ENCODE measurements at places on chromosomes 7 and 10.

- H3K4me1 ChIP-seq = peaks cover 7% of the 10 kb centered on the region
- no peak overlapping the region for H3K27ac ChIP-seq
- H3K36me3 ChIP-seq = no peaks in the 10 kb centered on the region
- no peak for DNase-seq
These were observed 16.2 kb upstream of the DNAJB6 start for GRCh38 chr7:157320608-157320980.

- no peaks in the 10 kb centered on the region for H3K4me1 ChIP-seq
- no peaks in the 10 kb centered on the region for H3K36me3 ChIP-seq
- DNase-seq = no peak
- no peak overlapping the region for H3K27ac ChIP-seq
- no peak overlapping the region for H3K4me3 ChIP-seq
- H3K27me3 ChIP-seq = peaks cover 4% of the 10 kb centered on the region
These were observed 40.8 kb upstream of the HECW1 start for GRCh38 chr7:43071604-43072003.

- H3K4me3 ChIP-seq = no peak overlapping the region
- H3K4me1 ChIP-seq = no peaks in the 10 kb centered on the region
- no peaks in the 10 kb centered on the region for H3K27me3 ChIP-seq
- H3K27ac ChIP-seq = no peak overlapping the region
These were observed 28.4 kb upstream of the VWDE start for GRCh38 chr7:12431886-12432556.

GRCh38 chr7:128794020-128794419, 2.3 kb downstream of the CCDC136 start:
- no peak for DNase-seq
- no peaks in the 10 kb centered on the region for H3K27me3 ChIP-seq
- H3K4me3 ChIP-seq = no peak overlapping the region
- no peak overlapping the region for H3K27ac ChIP-seq

DNA sequence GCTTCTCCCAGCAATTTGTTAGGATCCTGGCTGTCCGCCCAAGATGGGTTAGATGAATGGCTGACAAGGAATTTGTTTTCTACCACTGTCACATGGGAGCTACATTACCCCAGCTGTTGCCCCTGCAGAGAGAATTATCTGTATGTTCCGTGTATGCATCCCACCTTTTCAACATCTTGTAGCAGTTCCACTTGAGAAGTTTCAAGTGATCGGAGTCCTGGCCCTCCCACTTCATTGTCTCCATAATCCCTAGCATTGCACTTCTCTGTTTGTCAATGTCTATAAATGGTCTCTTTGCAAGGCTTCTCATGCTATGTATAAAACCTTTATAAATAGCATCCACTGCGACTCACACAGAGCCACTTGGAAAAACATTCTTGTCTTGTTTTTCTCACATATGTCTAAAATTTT, 972.5 kb downstream of the CNTNAP2 start:
- no peak overlapping the region for H3K4me3 ChIP-seq
- H3K36me3 ChIP-seq = no peaks in the 10 kb centered on the region
- DNase-seq = no peak
- H3K27me3 ChIP-seq = no peaks in the 10 kb centered on the region
- no peaks in the 10 kb centered on the region for H3K4me1 ChIP-seq
- no peak overlapping the region for H3K27ac ChIP-seq

DNA sequence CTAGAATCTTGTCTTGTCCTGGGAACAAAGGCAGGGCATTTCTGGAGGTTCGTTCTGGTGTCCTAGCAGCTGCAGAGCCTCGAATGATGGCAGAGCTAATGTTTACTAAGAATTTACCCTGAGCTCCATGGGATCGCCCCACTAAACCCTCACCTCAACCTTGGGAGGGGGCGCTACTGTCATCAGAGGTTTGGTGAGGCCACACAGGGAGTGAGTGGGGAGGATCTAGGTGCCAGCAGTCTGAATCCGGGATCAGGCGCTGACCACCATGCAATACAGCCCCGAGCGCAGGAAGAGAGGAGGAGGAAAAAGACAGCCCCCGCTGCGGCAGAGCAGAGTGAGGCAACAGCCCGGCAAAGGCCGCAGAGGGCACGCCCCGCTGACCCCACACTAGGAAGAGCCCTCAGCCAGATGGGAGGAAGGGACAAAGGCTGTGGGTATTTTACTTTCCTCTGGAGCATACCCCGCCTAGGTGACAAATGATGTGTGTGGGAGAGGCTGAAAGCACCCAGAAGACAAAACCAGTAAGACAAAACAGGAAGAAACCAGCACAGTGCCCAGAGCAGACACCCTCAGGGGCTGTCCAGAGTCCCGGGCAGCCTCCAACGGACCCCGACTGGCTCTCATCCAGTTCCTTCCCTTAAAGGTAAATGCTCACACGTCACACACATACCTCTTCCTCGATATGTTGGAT, 103.5 kb downstream of the FAM53B start:
- no peaks in the 10 kb centered on the region for H3K36me3 ChIP-seq
- no peak overlapping the region for H3K4me3 ChIP-seq
- H3K27me3 ChIP-seq = no peaks in the 10 kb centered on the region
- DNase-seq = no peak
- peaks cover 41% of the 10 kb centered on the region for H3K4me1 ChIP-seq

DNA sequence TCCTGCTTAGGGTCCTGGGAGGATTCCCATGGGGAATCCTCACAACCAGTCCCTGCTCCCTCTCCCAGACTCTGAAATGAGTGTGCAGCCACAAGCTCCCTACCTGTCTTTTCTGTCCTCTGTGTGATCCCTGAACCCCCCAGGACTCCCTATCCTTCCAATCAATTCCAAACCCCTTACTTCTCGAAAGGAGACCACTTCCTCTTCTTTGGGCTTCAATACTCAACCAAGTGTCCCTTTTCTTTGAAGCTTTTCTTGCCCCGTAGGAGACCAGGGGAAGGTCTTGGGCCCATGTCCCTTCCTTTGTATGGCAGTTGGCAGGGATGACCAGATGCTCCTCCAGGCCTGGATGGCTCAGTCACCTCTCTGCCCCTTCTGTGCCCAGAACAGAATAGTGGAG, 1.7 kb downstream of the AEBP1 start:
- H3K27me3 ChIP-seq = no peaks in the 10 kb centered on the region
- H3K4me1 ChIP-seq = peaks cover 3% of the 10 kb centered on the region
- H3K27ac ChIP-seq = peak overlapping the region; percentile 91

GRCh38 chr7:16745645-16746044, 7.9 kb upstream of the TSPAN13 start:
- no peak for DNase-seq
- H3K4me1 ChIP-seq = peaks cover 46% of the 10 kb centered on the region
- H3K27ac ChIP-seq = no peak overlapping the region
- H3K4me3 ChIP-seq = no peak overlapping the region
- no peaks in the 10 kb centered on the region for H3K36me3 ChIP-seq

GRCh38 chr10:6583447-6583846, 3.4 kb upstream of the PRKCQ start:
- H3K27ac ChIP-seq = no peak overlapping the region
- DNase-seq = no peak
- peaks cover 8% of the 10 kb centered on the region for H3K4me1 ChIP-seq
- H3K36me3 ChIP-seq = no peaks in the 10 kb centered on the region
- H3K4me3 ChIP-seq = no peak overlapping the region
- peaks cover 28% of the 10 kb centered on the region for H3K27me3 ChIP-seq

DNA sequence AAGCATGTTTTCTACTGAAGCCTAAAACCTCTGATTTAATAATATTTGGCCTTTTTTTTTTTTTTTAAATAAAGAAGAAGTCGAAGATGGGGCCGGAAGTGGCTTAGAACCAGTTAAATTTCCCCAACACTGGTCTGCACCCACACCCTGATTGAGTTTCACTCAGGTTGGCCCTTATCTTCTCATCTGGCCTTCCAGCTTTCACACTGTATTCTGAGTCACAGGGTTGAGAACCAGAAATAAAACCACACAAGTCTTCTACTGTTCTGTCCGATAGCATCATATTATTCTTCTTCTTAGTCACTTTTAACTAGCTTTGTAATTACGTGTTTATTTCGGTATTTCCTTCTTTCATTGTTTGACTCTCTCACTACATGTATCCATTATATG, 9.9 kb downstream of the ZNF365 start:
- peak overlapping the region; percentile 16 for H3K27ac ChIP-seq
- no peaks in the 10 kb centered on the region for H3K4me1 ChIP-seq
- H3K4me3 ChIP-seq = no peak overlapping the region
- H3K27me3 ChIP-seq = no peaks in the 10 kb centered on the region
- H3K36me3 ChIP-seq = no peaks in the 10 kb centered on the region

DNA sequence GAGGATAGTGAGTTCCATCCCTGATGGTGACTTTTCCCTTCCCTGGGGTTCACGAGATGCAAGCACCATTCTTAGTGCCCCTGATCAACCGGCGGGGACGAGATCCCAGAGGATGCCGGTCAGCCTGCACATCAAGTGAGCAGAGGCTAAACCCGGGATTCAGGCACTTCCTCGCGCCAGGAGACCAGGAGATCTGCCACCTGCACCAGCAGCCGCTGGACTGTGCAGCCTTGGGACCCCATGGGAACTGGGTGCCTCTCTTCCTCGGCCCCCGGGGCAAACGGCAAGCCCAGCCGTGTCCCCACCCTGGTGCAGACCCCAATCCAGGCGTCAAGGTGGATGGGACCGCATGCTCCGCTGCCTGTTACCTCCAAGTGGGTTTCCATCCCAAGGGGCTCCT, 88.5 kb downstream of the TCERG1L start:
- no peaks in the 10 kb centered on the region for H3K4me1 ChIP-seq
- no peak for DNase-seq
- H3K27ac ChIP-seq = no peak overlapping the region
- H3K4me3 ChIP-seq = no peak overlapping the region

- no peaks in the 10 kb centered on the region for H3K27me3 ChIP-seq
- peaks cover 26% of the 10 kb centered on the region for H3K4me1 ChIP-seq
- H3K4me3 ChIP-seq = no peak overlapping the region
- H3K36me3 ChIP-seq = no peaks in the 10 kb centered on the region
- H3K27ac ChIP-seq = no peak overlapping the region
These were observed 5.6 kb upstream of the PSAP start for GRCh38 chr10:71856619-71857018.

- H3K27me3 ChIP-seq = no peaks in the 10 kb centered on the region
- no peak overlapping the region for H3K4me3 ChIP-seq
- H3K4me1 ChIP-seq = no peaks in the 10 kb centered on the region
- H3K36me3 ChIP-seq = no peaks in the 10 kb centered on the region
- no peak for DNase-seq
These were observed 94.7 kb downstream of the ZNRF2 start for GRCh38 chr7:30379131-30379530.

GRCh38 chr10:119867317-119867716, 5.3 kb downstream of the MCMBP start:
- no peak for DNase-seq
- no peaks in the 10 kb centered on the region for H3K36me3 ChIP-seq
- no peak overlapping the region for H3K4me3 ChIP-seq
- H3K4me1 ChIP-seq = peaks cover 13% of the 10 kb centered on the region

DNA sequence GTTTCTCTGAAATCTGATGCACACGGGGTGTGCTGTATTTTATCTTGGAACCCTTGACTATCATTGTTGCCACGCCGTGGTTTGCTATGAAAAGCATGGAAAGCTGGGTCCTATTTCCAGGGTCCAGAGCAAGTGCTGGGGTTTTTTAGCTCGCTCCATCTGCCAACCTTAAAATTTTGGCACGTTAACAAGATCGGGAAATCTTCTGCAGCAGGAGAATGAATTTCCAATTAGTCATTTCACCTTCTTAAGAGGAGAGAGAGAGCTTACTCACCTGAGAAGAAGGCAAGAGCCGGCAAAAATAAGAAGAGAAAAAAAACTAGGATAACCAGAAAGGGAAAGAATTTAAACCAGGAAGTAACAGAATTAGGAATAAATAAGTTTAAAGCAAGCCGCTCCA, 223.6 kb upstream of the CELF2 start:
- no peak for DNase-seq
- no peak overlapping the region for H3K4me3 ChIP-seq
- H3K27ac ChIP-seq = no peak overlapping the region
- H3K27me3 ChIP-seq = no peaks in the 10 kb centered on the region

DNA sequence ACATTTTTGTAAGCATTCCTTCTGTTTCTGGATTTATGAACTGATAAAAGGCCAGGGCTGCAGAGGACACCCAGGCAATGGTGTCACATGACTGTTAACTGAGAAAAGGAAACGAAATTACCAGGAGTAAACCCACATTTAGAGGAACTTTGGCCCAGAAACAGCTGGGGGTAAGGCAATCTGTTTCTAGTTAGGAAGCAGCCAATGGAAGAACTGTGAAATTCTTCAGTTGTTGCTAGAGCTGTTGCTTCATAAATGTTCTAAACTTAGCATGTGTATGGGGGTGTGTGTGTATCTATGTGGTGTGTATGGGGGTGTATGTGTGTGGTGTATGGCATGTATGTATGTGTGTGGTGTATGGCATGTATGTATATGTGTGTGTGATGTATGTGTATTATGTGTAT, 11.8 kb upstream of the PDCD4 start:
- peak overlapping the region; percentile 31 for H3K27ac ChIP-seq
- no peaks in the 10 kb centered on the region for H3K36me3 ChIP-seq
- peaks cover 49% of the 10 kb centered on the region for H3K4me1 ChIP-seq
- H3K27me3 ChIP-seq = no peaks in the 10 kb centered on the region
- no peak overlapping the region for H3K4me3 ChIP-seq
- DNase-seq = no peak

DNA sequence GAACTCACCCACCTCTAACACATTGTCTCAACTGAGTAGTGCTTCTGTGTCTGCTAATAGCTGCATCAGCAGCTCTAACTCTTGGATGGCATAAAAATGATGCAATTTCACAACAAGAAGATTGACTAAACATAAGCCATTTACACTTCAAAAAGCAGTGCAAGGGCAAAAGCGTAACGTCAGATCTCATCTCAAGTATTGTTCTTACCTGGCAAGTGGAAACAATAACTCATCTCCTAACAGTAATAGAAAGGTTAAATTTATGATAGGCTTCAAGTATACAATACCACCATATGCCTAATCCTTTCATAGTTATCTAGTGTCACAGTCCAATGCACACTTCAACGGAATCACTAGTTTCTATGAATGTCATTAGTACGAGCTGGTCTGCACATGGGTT, 14.8 kb downstream of the TPK1 start:
- H3K4me1 ChIP-seq = peaks cover 12% of the 10 kb centered on the region
- H3K36me3 ChIP-seq = no peaks in the 10 kb centered on the region
- no peak for DNase-seq
- no peak overlapping the region for H3K27ac ChIP-seq
- H3K27me3 ChIP-seq = no peaks in the 10 kb centered on the region
- no peak overlapping the region for H3K4me3 ChIP-seq

DNA sequence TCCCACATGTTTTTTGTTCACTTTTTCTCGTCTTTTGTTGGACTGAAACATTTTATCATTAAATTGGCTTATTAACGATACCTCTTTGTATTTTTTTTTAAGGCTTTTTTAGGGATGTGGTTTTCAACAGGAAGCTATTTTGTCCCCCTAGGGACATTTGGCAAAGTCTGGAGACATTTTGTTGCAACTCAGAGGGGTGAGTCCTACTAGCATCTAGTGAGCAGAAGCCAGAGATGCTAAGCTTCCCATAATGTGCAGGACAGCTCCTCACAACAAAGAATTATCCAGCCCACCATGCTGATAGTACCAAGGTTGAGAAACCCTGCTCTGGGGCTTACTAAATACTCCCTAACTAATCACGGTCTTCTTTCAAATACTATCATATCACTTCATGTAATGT, 63.2 kb downstream of the ATE1 start:
- DNase-seq = no peak
- no peak overlapping the region for H3K27ac ChIP-seq
- H3K36me3 ChIP-seq = no peaks in the 10 kb centered on the region
- no peak overlapping the region for H3K4me3 ChIP-seq

GRCh38 chr7:100891568-100892247, 2.2 kb upstream of the UFSP1 start:
- no peak overlapping the region for H3K27ac ChIP-seq
- H3K4me1 ChIP-seq = peaks cover 66% of the 10 kb centered on the region
- no peak for DNase-seq
- peaks cover 4% of the 10 kb centered on the region for H3K36me3 ChIP-seq
